ENCODE measurements at places on chromosomes 1 and 21.

GRCh38 chr1:216702170-216702569 is 21.1 kb downstream of the ESRRG start:
- DNase-seq = no peak

DNA sequence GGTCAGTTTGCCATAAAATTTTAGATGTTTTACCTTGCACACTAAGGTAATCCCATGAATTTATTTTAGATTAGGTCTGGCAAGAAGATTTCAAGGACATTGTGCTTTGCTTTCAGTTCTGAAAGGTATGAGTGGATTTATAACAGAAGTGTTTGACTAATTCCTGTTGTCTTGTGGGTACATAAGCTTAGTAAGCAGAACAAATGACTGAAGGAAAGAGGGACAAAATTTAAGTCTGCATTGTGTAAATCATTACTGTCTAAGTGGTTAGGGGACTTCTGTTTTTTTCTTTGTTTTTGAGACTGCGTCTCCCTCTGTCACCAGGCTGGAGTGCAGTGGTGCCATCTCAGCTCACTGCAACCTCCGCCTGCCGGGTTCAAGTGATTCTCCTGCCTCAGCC is 60.1 kb downstream of the PKN2 start:
- DNase-seq = no peak

DNA sequence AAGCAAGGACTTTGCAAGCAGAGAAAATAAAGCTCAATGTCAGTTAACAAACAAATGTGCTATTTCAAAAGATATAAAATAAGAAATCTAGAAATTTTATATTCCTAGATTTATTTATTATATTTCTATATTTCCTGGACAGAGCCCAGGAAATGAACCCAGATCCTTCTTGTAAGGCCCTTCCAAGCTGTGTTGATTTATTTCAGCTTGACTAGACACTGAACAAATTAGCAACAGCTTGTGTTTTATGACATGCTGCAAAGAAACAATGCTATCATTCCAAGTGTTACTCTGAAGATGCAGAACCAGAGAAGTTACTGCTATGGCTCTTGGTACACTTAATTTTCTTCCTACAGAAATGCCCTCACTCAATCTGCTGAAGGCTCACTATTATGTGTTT is 6.2 kb downstream of the TGFBR3 start:
- DNase-seq = no peak

DNA sequence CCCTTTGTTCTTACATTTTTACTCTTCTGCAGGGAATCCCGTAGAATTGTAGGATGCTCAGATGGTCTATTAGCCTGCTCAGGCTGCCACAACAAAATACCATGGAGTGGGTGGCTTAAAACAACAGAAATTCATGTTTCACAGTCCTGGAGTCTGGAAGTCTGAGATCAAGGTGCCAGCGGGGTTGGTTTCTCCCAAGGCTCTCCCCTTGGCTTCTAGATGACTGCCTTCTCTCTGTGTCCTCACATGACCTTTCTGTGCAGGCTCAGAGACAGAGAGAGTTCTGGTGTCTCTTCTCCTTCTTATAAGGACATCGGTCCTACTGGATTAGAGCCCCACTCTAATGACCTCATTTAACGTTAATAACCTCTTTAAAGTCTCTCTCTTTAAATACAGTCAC is 41.7 kb downstream of the HUNK start:
- no peak for DNase-seq

GRCh38 chr1:153659175-153659534 is 652 bp downstream of the SNAPIN start:
- no peak for DNase-seq

- no peak for DNase-seq
Observed at GRCh38 chr1:15065736-15066135, 87.8 kb upstream of the TMEM51 start.

DNA sequence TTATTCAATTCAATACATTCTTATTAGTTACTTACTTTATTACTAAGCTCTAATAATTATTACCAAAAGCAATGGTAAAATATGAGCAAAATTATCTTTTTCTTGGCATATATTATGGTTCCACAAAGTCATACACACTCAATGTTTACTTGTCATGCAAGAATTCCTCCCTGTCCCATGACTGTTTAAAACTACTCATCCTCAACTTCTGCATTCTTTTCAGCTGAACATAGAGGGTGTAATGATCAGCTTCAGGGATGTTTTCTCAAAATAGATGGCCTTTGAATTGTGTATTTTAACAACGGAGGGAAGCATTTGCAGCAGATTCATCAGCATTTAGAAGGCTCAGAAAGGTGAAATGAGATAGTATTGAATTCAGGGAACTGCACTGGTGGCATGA is 499.0 kb downstream of the RWDD3 start:
- DNase-seq = no peak

DNA sequence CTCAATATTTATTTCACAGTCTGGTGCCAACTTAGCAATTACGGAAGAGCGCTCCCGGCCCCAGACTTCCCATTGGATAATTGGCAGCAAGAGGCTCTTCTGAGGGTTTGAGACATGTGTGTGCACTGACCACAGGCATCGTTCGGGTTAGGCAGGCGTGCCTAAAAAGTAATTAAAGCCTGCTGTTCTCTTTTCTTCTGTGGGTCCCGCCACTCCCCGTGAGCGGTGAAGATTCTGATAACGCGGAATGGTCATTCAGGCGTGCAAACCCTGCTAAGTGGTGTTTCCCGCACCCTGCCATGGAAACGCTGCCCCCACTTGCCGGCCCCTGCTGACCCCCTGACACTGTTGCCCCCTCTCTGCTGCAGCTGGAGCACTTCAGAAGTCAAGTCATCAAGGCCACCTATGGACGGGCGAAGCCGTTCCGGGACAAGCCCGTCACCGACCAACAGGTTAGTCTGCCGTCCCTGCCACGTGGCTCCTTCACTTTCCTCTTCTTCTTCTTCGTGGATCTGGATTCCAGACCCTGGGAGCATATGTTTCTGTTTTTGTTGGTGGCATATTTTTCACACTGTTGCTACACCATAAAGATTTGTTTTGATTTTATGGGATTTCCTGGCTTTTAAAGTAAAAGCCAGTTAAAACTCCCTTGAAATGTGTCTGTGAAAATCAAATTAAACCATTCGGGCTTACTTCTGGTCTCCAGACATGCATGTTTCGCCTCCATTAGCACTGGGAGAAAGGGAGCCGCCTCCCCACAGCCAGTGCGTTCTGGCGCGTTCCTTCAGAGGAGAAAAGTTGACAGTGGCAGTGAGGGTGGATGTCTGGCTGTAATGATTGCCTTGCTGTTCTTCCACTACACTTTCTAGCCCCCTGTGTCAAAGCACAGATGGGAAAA is 79.9 kb downstream of the FHAD1 start:
- no peak for DNase-seq

- no peak for DNase-seq
Observed at GRCh38 chr1:32969566-32969965, 5.0 kb upstream of the RNF19B start.

- DNase-seq = no peak
Observed at GRCh38 chr1:31523769-31524168, 52.5 kb upstream of the TINAGL1 start.

DNA sequence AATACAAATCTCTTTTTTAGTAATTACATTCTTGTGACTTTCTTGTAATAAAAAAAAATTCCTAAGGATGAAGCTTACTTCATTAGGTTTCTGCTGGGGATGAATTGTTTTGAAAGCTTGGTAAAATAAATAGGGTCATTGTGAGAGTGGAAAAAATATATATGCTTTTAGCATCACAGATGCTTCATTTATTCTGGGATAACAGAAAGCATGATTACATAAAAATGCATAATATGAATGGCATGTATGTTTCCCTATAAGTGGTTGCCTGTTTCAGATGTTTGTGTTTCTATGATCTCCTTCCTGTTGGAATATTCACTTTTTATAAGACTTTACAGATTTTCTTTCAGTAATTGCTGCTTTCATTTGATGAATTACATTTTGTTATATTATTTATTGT is 42.3 kb downstream of the HMCN1 start:
- no peak for DNase-seq

DNA sequence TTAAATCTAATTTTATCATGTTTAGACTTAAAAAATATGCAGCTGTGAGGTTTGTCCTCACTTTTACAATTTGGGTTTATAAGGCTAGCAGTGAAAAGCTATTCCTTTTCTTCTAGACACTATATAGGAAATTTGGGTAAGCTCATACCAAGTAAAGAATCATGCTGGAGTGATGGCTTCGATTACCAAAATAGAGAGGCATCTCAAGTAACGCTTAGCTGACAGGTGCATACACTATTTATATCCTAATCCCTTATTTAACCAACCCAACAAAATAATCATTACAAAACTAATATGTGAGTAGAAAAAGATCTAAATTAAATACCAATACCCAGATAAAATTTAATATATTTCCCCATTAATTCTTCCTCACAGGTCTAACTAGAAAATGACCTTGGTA is 193.2 kb downstream of the LHX8 start:
- no peak for DNase-seq

DNA sequence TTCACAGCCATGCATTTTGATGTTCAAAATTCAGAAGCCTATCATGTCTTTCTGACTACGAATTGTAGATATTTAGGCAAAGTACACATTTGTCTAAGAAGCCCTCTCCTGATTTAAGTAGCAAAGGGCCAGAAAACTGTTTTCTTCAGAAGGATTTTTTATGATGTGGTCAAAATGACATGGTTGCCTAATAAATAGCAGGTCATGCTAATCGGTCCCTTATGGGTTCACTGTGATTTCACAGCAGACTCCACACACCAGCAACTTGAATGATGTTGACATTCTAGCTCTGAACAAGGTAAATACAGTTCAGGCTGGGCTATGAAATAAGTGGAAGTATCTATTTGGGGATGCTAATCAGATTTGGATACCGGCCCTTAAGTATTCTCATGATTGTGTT is 178.7 kb upstream of the DPYD start:
- no peak for DNase-seq

Data from left forelimb (tissue), 1 donor.